Skeletal muscle cell (primary cell): ENCODE measurements at places on chromosomes 1 and 21.

DNA sequence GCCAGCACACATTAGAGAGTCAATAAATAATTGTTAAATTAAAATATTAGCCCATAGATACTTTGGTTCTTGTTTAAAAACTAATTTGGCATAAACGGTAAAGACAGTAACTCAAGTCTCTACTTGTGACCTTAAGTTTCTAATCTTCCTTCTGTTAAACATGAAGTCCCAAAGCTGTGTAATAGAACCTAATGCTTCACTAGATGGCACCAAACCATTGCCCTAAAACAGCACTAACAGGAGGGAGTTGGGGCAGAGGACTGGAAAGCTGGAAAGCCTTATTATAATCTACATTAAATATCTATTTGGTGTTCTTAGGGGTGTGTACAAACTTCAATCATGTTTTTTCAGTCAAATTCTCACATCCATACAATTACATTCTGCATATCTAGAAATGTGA, 176.7 kb downstream of the OLFM3 start:
- peak; percentile 5 for DNase-seq

DNA sequence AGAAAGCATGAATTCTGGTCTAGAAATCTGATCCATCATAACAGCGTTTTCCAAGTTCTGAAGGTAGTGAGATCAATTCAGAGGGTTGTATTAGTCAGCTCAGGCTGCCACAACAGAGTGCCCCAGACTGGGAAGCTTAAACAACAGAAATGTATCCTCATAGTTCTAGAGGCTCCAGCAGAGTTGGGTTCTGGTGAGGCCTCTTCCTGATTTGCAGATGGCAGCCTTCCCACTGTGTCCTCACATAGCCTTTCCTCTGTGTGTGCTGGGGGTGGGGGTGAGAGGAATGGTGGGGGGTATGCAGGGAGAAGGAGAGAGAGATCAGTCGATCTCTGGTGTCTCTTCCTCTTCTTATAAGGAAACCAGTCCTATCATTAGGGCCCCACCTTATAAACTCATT, 15.1 kb downstream of the ZBTB8B start:
- DNase-seq: no peak

- DNase-seq: no peak
These were observed 16.8 kb upstream of the POGZ start for GRCh38 chr1:151476083-151476482.

DNA sequence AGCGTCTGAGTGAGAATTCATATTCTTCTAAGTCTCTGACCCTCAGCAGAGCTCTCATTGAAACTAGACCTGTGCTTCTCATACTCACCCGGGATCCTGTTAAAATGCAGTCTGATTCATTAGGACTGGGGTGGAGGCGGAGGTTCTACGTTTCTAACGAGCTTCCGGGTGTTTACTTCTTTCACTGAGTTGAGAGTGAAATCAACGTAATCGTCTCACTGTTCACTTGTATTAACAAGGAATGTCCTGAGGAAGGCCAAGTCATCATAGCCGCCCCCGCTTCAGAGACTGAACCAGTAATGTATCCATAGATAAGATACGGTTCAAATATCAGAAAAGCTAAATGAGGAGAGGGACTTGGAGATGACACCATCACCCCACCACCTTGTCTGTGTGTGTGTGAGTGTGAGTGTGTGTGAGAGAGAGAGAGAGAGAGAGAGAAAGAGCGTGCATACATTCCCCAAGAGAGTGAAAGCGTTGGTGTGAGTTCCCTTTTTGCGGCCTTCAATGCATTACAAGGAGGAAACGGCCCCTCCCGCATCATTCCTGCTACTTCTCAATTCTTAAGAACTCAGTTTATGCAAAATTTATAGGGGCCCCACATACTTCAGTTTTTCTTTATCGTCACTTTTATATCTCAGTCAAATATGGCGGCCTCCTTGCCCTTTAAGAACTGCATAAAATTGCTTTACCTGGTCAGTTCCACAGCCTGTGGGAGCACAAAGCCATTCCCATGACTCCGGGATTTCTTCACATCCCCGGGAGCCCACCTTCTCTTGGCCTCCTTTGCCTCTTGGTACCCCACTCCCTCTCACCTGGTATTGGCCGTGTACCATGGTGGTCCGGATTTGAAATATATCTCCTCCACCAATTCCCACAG, 19.8 kb downstream of the KMO start:
- DNase-seq: no peak

- no peak for DNase-seq
These were observed 57.1 kb upstream of the ID3 start for GRCh38 chr1:23616292-23616824.

DNA sequence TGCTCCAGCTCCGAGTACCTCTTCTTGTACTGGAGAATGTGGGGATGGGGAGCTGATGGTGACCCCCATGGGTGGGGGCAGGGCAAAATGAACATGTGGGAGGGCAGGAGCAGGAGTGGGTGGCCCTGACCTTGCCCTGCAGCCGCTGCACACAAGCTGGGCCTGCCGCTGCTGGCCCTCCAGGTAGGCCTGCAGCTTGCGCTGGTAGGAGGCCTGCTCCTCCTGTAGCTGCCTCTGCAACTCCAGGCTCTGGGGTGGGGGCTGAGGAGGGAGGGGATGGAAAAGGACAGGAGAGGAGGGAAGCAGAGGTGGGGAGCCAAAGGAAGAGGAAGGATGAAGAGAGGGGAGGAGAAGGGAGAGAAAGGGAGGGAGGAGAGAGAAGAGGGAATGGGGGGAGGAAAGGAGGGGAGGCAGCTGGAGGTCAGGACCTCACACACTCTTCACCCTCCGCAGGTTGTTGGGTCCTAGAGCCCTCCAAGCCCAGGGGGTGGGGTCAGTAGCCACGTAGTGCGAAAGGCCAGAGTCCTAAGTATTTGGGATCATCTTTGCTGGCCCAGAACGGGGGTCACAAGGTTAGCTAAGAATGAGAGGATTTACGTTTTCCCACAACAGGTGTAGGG, 22.9 kb downstream of the RNU1-1 start:
- DNase-seq: no peak

DNA sequence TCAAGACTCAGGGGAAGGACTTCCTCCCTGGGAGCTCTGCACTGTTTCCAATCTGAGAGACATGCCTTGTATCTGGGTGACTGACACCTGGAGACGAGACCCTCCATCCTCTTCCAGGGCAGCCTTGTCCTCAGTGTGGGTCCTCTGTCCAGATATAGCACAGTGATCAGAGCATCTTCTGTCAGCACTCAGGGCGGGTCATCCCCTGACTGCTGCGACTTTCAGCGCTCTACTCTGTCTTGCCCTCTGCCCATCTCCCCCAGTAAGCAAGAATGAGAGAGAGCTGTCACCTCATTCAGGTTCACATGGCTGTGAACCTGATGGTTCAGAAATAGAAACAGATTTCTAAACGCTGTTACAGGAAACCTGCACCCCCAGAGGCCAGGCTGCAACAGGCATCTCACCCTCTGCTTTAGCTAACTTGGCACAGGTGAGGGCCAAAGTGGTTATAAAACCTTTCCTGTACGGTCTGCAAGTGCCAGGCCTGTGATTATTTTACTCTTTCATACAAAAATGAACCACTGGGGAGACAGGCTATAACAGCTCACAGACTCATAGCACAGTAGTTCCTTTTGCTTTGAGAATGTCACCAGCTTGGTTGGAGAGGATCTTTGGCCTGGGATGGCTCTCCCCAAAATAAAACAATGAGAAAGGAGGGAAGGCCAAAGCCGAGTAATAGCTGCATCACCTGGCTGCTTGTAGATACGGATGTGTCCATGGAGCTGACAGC, 11.4 kb upstream of the TENT5C start:
- DNase-seq: no peak

GRCh38 chr1:41677620-41678019, 193.1 kb upstream of the EDN2 start:
- peak; percentile 76 for DNase-seq

DNA sequence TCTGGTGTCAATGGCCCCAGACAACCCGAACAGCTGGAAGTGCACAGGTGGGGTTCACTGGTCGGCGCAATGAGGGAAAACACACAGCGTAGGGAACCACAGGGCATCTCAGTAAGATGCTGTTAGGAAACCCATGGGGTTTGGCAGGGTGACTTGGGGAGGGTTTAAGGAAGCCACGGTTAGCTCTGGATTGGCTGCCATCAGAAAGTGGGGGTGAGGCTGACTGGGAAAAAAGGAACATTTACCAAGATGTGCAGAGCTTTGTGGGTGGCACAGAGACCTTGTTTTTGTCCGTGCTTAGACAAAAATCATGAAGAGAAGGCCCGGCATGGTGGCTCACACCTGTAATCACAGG, 11.0 kb downstream of the ALDH4A1 start:
- DNase-seq: no peak

- DNase-seq: no peak
These were observed 1.1 kb upstream of the ADIPOR1 start for GRCh38 chr1:202959276-202959620.

- DNase-seq: no peak
These were observed 9.2 kb downstream of the DNAH14 start for GRCh38 chr1:224938652-224939051.

DNA sequence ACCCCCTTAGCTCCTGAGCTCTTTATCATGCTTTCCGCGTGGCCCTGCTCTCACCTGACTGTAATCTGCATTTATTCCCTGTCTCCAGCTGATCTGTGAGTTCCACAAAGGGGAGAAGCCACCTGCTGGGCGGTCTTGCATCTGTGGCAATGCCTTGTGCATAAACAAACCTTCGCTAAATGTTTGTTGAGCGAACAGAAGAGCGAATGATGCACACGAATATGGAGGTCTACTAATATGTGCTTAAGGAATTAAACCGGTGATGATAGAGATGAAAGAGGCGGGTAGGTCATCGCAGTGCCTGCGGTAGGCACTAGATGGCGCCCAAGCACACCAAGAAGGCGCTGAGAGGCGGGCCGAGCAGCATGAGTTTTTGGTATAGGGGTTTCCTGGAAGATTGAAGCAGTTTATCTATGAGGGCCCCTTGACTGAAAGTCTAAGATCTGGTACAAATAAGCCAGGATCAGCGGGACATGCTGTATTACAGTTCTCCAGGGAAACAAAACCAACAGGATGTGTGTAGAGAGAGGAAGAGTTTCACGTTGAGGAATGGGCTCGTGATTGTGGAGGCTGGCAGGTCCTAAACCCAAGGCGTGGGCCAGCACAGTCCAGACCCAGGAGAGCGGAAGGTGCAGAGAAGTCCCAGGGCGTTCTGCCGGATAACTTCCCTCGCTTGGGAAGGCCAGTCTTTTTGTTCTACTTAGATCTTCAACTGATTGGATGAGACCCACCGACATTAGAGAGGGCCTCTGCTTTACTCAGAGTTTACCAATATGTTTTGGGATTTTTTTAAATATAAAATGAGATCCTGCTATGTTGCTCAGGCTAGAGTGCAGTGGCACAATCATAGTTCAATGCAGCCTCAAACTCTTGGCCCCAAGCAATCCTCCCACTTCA, 34.7 kb downstream of the TOMM20 start:
- DNase-seq: no peak

DNA sequence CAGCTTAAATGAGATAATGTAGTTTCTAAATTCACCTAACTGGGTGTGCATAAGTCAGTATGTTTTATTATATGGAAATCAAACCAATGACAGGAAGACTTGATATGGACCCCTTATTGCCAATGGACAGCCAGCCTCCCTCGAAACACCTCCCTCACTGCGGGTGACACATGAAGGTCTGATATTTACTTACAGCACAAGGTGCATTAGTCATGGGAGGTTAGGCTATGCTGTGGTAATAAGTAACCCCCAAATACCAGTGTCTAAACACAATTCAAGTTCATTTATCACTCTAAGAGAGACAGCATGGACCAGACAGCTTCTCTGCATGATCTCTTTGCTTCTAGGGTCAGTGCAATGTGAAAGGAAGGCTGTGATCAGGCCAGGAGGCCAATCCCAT, 126.0 kb upstream of the KCNJ6 start:
- DNase-seq: no peak

- no peak for DNase-seq
These were observed 9.1 kb upstream of the KYAT3 start for GRCh38 chr1:89001510-89001909.

DNA sequence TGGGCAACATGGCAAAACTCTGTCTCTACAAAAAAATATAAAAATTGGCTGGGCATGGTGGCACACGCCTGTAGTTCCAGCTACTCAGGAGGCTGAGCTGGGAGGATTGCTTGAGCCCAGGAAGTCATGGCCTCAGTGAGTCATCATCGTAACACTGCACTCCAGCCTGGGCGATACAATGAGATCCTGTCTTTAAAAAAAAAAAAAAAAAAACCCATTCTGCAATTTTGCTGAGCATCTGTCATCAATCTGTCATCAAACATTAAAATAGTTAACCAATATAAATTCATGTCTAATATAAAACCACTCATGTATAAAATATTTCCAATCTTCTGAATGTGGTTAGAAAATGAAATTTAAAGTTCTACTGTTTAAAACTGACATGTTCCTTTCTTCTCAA, 56.9 kb downstream of the LPAR3 start:
- no peak for DNase-seq

DNA sequence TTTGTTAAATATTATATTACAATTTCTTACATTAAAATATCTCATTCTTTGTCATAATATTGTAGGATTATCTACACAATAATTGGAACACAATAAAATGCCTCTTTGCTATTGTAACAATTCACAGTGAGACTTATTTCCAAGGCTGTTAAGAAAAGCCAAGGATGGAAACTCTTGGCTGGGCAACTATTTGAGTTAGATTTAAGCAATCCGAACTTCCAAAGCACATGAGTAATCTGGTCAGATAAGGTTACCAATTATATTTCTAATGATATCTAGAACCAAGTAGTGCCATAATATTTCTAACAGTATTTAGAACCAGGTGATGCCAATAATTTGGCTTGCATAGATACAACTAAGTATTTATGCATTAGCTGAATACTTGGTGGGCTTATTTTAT, 154.7 kb upstream of the KCNK2 start:
- no peak for DNase-seq

- no peak for DNase-seq
These were observed 76.6 kb downstream of the NOS1AP start for GRCh38 chr1:162145966-162146696.

- no peak for DNase-seq
These were observed 22.8 kb upstream of the BATF3 start for GRCh38 chr1:212722270-212722957.

DNA sequence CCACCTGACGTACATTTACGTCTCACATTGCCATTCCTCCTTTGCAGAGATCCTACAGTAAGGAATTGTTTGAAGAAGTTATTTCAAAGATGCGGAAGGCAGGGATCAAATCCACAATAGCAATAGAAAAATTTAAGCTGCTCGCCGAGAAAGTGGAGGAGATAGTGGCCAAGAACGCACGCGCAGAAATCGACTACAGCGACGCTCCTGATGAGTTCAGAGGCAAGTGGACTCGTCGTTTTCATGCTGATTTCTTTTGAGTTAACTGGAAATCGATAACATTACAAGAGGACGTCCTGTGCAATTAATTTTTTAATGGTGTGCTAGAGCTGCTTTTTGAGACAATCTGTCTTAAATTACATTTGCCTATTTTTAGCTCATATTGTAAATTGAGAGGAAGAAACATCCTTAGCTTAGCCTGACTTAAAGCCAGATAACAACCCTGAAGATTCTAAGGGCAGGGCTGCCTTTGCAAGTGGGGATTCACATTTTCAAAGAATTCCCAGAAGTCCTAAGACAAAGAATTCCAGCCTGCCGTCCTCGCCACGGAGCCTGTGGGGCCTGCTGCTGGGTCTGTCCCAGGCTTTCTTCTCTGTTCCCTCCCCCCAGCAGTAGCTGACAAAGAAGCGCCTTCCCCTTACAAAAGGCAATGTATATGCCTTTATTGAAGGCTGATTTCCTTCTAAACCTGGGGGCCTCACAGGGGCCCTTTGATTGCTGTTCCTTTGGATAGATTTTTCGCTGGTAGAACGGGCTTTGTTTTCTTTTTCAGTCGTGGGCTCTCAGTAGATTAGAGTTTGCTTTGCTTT, 31.6 kb upstream of the KIF1B start:
- no peak for DNase-seq

GRCh38 chr1:157849229-157849875, 7.7 kb upstream of the CD5L start:
- no peak for DNase-seq
